ENCODE measurements at places on chromosomes 16 and 17. TPM values are rescaled to one million over a fixed set of nuclear protein-coding genes. Genes with fewer than 3 reads are reported as not detected.

STAT5A gene
- total RNA-seq: 21.1 TPM

APOBR gene
- not detected for total RNA-seq

TVP23C gene
- total RNA-seq: 32.6 TPM

DHRS13 gene
- total RNA-seq: 4.4 TPM

KRT15 gene
- 0.63 TPM for total RNA-seq

BEAN1 gene
- total RNA-seq: not detected

GRIN2A gene
- 0.32 TPM for total RNA-seq

CES3 gene
- total RNA-seq: 0.17 TPM

KRTAP17-1 gene
- not detected for total RNA-seq

SPATA32 gene
- total RNA-seq: not detected

TMED6 gene
- total RNA-seq: not detected

PRRT2 gene
- total RNA-seq: 4.4 TPM

SCNN1G gene
- total RNA-seq: not detected

SLC6A2 gene
- not detected for total RNA-seq

PLA2G10 gene
- total RNA-seq: not detected

C16orf92 gene
- total RNA-seq: not detected

HBA1 gene
- total RNA-seq: not detected

P2RX1 gene
- not detected for total RNA-seq

NSMCE1 gene
- 133 TPM for total RNA-seq

MEAK7 gene
- 12.1 TPM for total RNA-seq

KRT33A gene
- total RNA-seq: not detected

SNN gene
- 20.2 TPM for total RNA-seq

MAF gene
- total RNA-seq: 29.0 TPM

KRTAP4-16 gene
- not detected for total RNA-seq

PITPNM3 gene
- total RNA-seq: 0.26 TPM

WFIKKN2 gene
- 0.16 TPM for total RNA-seq

FOXL1 gene
- total RNA-seq: 7.2 TPM

CLDN9 gene
- total RNA-seq: under 0.01 TPM

CDH5 gene
- total RNA-seq: under 0.01 TPM

USP6 gene
- under 0.01 TPM for total RNA-seq

FOXJ1 gene
- total RNA-seq: not detected

METTL22 gene
- total RNA-seq: 28.6 TPM

ANKS3 gene
- 29.6 TPM for total RNA-seq

TPSD1 gene
- not detected for total RNA-seq

KRTAP4-9 gene
- total RNA-seq: not detected

CTRB1 gene
- total RNA-seq: not detected

HBQ1 gene
- not detected for total RNA-seq

Measured in bronchial smooth muscle cell (primary cell).